ENCODE measurements at places on chromosomes 11 and 22.

GRCh38 chr22:46929710-46930204 is 167.3 kb downstream of the TBC1D22A start:
- no peak for DNase-seq

DNA sequence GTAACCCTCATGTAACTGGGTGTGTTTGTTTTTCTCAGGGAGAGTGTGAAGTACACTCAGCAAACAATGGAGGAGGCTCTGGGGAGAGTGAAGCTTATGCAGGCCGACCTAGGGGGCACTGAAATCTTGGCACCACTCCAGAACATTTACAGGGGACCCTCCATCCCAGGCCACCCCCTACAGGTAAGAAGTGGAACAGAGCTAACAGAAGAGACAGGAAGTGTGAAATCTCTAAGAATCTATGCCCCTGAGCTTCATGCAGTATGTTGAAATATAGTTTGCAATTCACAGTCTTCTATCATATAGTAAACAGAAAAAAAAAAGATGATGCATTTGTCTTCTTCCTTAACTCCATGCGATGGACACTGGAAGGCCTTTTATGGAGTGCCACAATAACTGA is 8.4 kb downstream of the VWA5A start:
- DNase-seq, result no peak

- DNase-seq, result no peak
These were observed 80.2 kb downstream of the PLEKHA7 start for GRCh38 chr11:16933756-16934603.

GRCh38 chr11:118892514-118892913 is 8.8 kb downstream of the CXCR5 start:
- no peak for DNase-seq
